ENCODE measurements at places on chromosomes 7 and 10.

DNA sequence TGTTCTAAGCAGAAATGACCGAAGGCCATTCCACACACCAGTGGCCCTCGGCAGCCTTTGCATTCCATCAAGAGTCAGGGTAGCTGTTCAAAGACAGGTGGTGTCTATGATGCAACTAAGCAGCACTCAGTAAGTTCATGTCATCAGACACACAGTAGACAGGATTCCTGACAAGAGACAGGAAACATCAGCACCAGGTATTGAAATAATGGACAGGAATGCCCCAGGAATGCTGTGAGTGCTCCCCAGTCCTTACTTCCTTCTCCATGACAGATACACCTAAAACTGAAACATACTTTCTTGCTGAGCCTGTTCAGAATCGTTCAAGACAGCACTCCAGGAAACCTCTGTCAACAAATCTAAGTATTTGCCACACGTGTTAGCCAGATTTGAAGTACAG is 204.4 kb downstream of the TPST1 start:
- no peak for DNase-seq

GRCh38 chr7:18864967-18865366 is 252.5 kb downstream of the TWIST1 start:
- no peak for DNase-seq

DNA sequence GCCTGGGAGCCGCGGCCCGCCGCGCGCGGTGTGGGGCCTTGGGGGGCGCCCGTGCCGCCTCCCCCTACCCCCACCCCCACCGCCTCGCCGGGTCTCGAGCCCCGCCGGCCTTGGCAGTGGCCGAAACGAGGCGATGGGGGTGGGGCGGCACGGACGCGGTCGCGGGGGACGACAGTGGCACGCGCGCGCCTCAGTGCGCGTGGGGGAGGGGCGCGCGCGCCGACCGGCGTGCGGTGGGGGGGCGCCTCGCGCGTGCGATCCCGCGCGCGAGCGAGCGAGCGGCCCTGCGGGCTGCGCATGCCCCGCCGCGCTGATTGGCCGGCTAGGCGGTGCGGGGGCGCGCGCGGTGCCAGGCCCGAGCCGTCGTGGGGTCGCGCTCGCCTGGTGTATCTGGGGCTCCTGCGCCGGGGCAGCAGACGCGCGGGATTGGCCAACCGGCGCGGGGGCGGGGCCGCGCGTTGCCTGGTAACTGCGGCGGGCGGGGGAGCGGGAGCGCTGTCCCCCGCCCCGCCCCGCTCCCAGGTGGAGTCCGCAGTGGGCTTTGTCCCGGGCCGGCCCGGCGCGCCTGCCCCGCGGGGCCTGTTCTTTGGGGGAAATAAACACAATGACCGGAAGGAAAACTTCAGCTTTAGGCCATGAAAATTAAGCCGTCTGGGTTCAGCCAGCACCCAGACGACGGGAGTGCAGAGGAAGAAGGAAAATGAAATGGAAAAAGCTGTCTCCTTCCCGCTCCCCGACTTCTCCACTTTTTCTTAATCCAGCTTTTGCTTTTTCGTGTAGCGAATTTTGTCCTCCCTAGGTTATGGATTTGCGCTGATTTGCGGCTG is 873 bp downstream of the GTF2I start:
- DNase-seq = peak; percentile 88

DNA sequence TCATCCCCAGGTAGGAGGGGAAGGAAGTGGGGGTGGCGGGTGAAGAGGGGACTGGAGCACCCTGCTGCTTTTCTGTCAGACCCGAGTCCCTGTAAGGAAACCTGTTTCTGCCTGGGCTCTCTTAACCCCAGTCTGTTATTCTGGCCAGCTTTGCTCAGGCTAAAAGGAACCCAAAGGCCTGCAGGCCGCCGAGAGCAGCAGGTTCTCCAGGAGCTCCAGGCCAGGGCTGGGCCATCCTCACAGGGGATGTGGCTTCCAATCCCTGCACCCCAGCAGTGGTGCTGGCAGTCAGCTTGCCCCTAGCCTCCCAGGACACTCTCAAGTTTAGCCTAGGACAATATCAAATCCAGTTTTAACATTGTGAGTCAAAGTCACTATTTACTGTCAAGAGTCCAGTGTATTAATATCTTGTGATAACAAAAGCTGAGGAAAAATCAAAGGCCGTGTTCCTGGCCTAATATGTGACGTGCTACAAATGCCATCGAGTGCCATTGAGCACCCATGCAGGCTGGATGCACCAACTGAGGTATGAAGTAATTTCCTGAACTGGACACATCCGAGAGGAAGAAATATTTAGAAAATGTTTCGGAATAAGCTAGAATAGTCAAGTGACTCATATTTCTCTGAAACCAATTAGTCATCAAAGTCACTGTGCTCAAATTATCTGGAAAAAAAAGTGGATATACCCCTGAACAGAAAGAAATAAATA is 7.0 kb downstream of the PKD1L1 start:
- DNase-seq = peak; percentile 94

DNA sequence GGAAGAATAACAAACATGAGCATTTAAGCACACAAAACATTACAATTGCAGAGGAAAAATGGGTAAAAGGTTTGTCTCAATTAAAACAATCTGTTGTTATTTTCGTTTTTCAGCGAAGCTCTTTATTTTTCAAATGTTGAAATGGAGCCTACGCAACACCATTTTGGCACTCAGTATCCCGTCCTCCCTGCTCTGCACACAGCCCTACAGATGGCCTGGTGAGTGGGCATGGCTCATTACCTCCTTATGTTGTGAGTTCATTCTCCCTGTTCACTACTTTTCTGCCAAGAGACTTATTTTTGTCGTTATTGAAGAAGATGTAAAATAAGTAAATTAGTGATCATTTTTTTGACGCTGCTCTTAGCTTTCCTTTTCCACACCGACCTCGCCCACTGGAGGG is 167.8 kb upstream of the CXCL12 start:
- DNase-seq = no peak

- DNase-seq = no peak
These were observed 79.5 kb downstream of the EEPD1 start for GRCh38 chr7:36232555-36232954.

- peak; percentile 53 for DNase-seq
These were observed 93.8 kb upstream of the MEOX2 start for GRCh38 chr7:15780271-15780670.

DNA sequence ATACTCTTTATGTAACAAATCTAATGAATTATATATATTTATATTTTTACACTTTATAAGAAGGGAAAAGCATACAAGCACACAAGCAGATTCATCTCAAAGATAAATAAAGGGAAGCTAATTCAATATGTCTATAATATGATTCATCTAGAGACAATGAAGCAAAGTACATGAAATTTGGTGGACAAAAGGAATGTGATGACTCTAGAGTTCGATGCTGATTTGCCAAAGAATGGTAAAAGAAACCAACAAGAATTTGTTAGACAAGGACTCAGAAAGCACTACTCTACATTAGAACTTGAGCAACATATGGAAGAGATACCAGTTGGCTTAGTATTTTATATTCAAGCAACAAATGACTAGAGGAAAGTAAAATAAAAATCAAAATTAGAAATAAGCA is 536.5 kb upstream of the TEX47 start:
- no peak for DNase-seq

All from kidney capillary endothelial cell (primary cell).